ENCODE measurements at places on chromosomes 3 and 15.

- DNase-seq: no peak
Measured at GRCh38 chr3:150906461-150906860, 1.2 kb upstream of the MINDY4B start.

DNA sequence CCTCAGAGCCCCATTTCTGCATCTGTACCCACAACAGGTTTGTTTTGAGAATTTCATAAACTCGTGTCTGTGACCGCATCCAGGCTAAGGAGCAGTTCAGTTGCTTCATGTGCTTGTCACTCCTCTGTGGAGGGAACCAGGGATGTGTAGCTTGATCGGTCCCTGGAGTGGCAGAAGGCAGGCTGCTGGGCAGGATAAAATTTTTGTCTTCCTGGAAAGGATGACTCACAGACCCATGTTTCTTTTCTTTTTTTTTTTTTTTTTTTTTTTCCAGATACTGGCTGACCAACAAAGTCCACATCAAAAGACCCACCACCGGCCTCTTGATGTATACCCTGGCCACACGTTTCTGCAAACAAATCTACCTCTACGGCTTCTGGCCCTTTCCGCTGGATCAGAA, 70.1 kb downstream of the ST8SIA2 start:
- DNase-seq: no peak

DNA sequence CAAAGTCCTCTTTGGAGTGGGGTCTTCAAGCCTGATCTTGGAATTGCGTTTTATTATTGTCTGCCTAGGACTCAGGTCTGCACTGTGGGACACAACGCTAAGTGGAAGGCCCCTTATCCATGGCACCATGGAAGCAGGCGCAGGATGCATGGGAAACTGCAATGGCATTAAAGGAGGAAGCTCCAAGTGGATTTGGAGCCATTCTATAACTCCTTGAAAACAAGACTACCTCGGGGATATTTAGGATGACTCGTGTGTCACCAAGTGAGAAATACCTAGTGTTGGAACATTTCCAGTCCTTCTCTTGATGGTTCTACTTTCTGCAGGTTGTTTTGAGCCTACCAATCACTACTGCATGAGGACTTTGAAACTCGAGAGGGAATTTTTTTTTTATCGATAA, 126.6 kb upstream of the ZBED2 start:
- DNase-seq: no peak

- DNase-seq: no peak
Measured at GRCh38 chr15:31047437-31047836, 54.1 kb downstream of the TRPM1 start.

- no peak for DNase-seq
Measured at GRCh38 chr3:127266186-127266585, 21.7 kb downstream of the PRR20G start.

GRCh38 chr15:26667222-26667988, 105.5 kb downstream of the GABRB3 start:
- no peak for DNase-seq
